ENCODE measurements at places on chromosomes 16 and 17.

GRCh38 chr17:51050291-51051033 lies 70.2 kb downstream of the SPAG9 start:
- DNase-seq: no peak

GRCh38 chr17:10121971-10122707 lies 76.3 kb downstream of the GAS7 start:
- no peak for DNase-seq

GRCh38 chr17:51120357-51120738 lies 320 bp downstream of the SPAG9 start:
- DNase-seq: no peak

GRCh38 chr17:65902155-65902554 lies 289.8 kb downstream of the CEP112 start:
- no peak for DNase-seq

- no peak for DNase-seq
Observed at GRCh38 chr16:1097156-1097555, 1.1 kb upstream of the C1QTNF8 start.

Measured in fibroblast of skin of left quadriceps (primary cell).